ENCODE measurements at places on chromosomes 2 and 18. TPM values are rescaled to one million over a fixed set of nuclear protein-coding genes. Genes with fewer than 3 reads are reported as not detected.

ANKAR gene
- 25.0 TPM for total RNA-seq

IL36B gene
- not detected for total RNA-seq

DHRS9 gene
- not detected for total RNA-seq

CPLX4 gene
- total RNA-seq: not detected

TUBA3E gene
- total RNA-seq: not detected

TRIM43B gene
- not detected for total RNA-seq

KCNK3 gene
- total RNA-seq: 5.6 TPM
